RWPE1 (cell line): ENCODE measurements at places on chromosomes 6 and 20.
A peak's percentile ranks its signal among the peaks of the same experiment; 100 is the strongest.

- DNase-seq, result peak; percentile 95
Measured at GRCh38 chr6:42338744-42339222, 112.9 kb downstream of the TRERF1 start.

GRCh38 chr6:88380083-88380482, 213.9 kb upstream of the CNR1 start:
- DNase-seq, result peak; percentile 88

DNA sequence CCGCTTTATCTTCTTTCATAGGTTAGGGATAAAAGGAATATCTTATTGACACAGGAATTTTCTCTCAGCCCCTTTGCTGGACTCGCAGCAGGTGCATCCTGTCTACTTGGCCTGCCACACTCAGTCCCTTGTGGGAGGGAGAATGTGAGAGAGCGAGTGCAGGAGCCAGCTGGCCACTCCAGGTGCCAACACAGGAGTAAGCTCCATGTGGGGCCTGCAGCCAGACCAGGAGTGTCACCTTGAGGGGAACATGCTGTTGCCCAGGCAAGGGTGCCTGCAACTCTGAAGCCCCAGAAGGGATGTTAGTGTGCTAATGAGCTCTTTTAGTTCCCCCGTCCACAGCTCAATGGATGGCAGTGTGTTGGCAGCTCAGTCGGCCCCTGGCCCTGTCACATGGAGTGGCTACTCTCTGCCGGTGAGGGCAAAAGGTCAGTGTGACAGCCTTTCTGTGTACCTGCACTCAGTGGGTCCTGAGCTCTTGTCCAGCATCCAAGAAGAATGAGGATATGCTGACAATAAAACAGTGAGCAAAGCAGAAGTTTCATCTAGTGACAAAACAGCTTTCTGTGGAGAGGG, 57.1 kb downstream of the CRYBG1 start:
- no peak for DNase-seq

DNA sequence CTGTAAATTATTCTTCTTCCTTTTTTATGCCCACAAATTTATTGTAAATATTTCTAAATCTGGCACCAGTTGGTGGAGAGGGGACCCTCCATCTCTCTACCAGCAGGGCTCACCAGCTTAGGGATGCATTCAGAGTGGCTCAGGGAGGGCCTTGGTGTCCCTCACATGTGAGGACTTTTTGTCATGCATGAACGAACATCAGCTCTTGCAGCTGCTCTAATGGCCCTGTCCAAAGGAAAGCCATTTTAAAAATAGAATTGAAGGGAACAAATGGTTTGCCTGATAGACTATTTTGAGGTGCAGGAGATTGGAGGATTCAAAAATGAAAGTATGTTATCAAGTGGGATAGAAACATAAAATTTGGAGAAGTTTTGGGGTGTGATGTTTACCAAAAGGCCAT, 37.5 kb upstream of the KLHL31 start:
- DNase-seq, result no peak

DNA sequence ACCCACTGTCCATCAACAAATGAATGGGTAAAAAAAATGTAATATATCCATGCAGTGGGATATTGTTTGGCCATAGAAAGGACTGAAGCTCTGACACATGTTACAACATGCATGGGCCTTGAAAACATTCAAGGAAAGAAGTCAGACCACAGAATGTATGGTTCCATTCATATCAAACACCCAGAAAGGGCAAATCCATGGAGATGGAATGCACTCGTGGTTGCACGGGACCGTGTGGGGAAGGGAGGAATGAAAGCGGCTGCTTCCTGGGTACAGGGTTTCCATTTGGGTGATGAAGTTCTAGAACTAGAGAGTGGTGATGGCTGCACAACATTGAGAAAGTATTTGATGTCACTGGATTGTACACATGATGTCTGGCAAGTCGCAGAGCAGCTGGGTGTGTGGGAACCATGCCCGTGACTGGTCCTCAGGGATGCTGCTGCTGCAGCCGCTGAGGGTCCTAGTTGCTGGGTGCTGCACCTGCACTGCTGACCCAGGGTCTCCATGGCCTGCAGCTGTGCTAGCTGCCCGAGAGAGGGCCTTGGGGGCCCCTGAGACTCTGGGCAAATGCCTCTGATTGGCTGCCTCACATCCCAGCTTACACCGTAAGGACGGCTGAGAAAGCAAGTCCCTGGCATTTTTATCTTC, 220.3 kb downstream of the NRN1 start:
- DNase-seq, result no peak

DNA sequence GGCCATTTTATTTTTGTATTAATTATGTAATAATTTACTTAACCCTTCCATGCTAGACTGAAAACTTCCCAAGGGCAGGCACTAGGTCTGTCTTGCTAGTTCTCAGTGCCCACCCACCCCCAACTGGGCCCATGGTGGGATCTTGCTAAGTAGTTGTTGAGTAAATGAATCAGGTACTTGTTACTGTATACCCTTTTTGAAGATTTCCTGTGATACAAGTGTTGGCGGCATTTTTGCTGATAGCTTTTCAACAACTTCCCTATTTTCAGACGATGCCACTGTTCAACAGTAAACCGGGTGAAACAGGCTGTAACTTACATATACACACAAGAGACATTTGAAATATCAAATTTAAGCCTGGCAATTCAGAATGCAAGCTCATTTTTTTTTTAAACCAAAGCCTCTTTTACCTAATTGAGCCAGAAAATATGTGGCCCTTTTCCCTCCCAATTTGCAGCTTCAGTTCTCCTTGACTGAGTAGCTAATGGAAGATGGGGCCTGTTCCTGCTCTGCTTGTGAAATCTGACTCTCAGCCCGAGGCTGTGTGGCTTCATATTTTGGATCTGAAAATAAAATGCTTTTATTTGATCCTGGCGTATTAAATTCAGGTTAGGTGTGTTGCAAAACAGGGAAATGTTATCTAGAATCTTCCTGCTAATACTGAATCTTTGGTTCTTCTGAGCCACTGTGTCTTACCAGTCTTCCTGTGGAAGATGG, 288.3 kb downstream of the NRN1 start:
- DNase-seq, result no peak

GRCh38 chr6:169844946-169845345, 93.5 kb downstream of the ERMARD start:
- DNase-seq, result no peak

GRCh38 chr6:2841264-2842138, at the start of gene SERPINB1:
Gene SERPINB1 (minus strand): TSS chr6:2841863. CDS start chr6:2840586, 1,277 bp downstream.
- peak; percentile 72 for DNase-seq

GRCh38 chr6:30360139-30360538, 15.2 kb downstream of the RPP21 start:
- no peak for DNase-seq

- DNase-seq, result no peak
Measured at GRCh38 chr20:33655164-33655563, 7.0 kb upstream of the C20orf144 start.

- peak; percentile 90 for DNase-seq
Measured at GRCh38 chr6:41591859-41592502, 45.8 kb downstream of the FOXP4 start.

DNA sequence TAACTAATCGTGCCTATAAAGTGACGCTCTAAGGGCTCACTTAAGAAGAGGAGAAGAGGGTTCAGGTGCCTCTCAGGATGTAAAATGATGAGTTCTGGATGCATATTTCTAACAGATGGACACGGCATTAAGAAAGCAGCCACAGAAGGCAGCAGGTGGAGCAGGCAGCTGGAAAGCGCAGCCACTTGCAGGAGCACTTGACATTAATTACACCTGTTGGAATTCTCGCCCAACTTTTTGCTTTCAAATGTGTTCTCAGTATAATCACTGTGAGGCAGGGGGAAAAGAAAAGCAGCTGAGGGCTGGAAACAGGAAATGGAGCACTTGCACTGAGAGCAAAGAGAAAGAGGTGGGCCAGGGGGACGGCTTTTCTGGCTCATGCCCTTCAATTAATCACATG, 164.2 kb downstream of the NKAIN2 start:
- DNase-seq, result no peak

DNA sequence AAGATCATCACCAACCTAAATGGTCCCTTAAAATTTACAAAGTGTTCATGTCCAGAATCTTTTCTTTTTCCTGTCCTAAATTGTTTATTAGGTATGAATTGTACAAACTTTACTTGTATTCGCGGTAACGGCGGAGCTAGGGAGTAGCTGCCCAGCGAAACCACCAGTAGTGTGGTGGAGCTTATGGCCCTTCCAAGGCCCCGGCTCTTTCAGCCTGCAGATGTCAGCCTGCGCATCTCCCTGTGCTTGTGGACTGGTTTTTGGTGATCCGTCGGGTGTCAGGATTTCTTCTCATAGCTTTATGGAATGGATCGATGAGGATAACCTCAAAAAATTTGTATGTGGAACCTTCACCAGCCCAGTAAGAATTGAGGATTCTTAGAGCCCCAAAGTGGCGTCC, 27.2 kb upstream of the ENPP1 start:
- no peak for DNase-seq

DNA sequence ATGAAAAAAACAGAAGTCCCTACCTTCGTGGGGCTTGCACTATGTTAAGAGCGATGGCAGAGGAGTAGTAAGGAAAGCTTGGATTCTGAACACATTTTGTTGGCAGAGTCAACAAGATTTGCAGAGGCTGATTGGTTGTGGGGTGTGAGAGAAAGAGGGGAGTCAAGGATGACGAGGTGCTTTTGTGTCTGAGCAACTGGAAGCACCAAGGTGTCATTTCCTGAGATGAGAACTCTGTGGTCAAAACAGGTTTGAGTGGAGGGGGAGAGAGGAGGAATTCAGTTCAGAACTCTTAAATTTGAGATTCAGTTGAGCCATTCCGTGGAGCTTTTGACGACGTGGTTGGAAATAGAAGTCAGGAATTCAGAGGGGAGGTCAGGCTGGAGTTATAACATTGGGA, 3.5 kb downstream of the OCSTAMP start:
- DNase-seq, result no peak
